ENCODE measurements at places on chromosomes 5 and 9.
A peak's percentile ranks its signal among the peaks of the same experiment; 100 is the strongest.

GRCh38 chr5:87541033-87541432 is 128.3 kb upstream of the CCNH start:
- DNase-seq: peak; percentile 77

- DNase-seq: no peak
Observed at GRCh38 chr5:133885566-133885965, 82.9 kb downstream of the C5orf15 start.

GRCh38 chr9:16624744-16625117 is 245.7 kb downstream of the BNC2 start:
- DNase-seq: no peak

DNA sequence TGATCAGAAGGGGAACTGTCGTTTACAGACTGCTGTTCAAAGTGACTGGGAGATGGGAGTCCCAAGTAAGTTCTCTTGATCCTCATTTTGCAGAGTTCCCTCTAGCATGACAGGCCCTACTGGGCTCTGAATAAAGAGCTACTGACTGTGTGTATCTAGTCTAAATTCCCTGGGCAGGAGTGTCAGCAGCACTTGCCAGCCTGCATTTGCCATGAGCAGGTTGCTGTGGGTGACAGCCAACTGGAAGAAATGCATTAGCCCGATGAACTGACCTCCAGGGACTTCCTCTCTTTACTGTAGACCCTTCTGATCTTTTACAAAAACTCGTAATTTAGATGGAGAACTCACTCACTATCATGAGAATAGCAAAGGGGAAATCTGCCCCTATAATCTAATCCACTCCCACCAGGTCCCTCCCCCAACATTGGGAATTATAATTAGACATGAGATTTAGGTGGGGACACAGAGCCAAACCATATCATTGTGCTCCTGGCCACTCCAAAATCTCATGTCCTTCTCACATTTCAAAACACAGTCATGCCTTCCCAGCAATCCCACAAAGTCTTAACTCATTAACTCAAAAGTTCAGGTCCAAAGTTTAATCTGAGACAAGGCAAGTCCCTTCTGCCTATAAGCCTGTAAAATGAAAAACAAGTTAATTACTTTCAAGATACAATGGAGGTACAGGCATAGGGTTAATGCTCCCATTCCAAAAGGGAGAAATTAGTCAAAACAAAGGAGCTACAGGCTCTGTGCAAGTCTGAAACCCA is 78.9 kb upstream of the CXCL14 start:
- no peak for DNase-seq
